Activated naive CD8-positive, alpha-beta T cell treated with anti-CD3 and anti-CD28 coated beads, Interleukin-2, amount 50 U/mL, for 24 hours (primary cell): ENCODE measurements at places on chromosomes 5 and 9.
A peak's percentile ranks its signal among the peaks of the same experiment; 100 is the strongest.

GRCh38 chr5:77398896-77399295 is 93.2 kb downstream of the WDR41 start:
- no peak for DNase-seq

- DNase-seq, result no peak
Measured at GRCh38 chr9:100370064-100370723, 17.5 kb upstream of the TEX10 start.

- no peak for DNase-seq
Measured at GRCh38 chr5:96257904-96258303, 175.1 kb downstream of the PCSK1 start.

DNA sequence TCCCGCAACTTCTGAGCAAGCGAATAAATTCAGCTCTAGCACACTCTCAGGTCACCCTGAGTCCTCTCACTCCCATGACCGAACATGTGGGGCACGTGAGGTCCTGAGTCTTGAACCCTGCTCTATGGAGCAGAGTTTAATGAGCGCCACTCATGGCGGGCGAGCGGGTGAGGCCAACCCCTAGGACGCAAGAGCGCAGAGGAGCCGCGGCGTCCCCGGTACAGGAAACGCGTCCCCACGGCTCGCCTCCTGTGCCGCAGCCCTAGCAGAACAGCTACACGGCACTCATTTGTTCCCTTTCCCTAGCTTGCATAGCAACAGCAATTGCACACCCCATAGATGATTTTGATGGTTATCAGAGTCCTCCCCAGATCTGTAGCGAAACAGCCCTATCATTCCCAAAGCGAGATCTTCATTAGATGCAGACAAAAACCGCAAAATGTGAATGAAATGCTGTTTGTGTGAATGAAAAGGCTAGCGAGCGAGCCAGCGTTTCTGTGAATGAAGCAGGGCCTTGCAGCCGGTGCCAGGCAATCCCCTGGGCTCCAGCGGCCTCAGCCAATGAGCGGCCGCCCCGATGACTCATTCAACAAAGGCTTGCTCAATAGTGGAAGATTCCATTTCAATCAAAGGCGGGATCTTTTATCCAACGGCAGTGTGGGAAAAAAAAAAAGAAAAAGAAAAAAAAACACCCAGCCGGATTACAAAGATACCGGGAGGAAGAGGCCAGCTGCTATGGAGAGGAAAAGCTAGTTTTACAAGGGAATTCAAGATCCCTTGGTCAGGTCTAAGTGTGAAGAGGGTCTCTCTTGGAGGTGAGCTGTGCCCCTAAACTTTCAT is 1.5 kb upstream of the SHC3 start:
- peak; percentile 63 for DNase-seq

DNA sequence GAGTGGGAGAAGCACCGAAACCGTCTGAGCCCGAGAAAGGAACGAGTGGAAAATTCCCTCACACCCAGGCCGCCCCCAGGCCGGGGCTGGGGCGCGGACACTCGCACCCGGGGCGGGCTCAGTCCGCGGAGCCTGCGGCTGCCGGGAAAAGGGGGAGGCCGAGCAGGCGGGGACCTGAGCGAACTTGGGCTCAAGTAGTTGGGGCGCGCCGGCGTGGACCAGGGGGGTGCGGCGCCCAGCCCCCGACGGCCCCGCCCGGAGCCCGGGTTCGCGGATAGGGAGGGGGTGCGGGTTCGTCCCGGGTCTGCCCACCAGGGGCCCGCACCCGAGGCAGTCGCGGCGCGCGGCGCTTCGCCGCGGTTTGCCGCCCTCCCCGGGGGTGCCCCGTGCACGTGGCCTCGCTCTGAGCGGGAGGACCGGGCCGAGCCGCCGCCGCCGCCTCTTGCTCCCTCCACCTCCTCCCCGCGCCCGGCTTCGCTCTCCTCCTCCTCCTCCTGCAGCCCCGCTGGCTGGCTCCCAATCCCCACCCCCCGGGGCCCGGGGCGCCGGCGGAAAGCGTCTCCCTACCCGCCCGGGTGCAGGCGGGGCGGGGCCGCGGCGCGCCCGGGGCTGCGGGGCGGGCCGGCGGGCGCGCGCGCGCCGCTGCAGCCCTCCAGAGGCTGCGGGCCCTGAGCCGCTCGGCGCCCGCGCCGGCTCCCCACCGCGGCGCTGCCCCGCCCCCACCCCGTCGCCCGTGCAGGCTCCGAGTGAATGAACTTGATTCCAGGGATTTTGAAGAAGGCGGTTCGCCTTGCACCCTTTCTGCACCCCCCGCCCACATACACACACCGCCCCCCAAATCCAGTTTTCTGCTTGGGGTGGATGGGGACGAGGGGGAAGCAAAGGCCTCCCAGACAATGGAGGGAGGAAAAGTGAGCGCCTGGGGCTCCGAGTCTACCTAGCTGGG is 1.3 kb upstream of the NFIB start:
- peak; percentile 18 for DNase-seq

GRCh38 chr9:106653213-106653612 is 209.8 kb upstream of the ZNF462 start:
- no peak for DNase-seq

GRCh38 chr5:132265336-132266030 is 8.0 kb downstream of the PDLIM4 start:
- no peak for DNase-seq

DNA sequence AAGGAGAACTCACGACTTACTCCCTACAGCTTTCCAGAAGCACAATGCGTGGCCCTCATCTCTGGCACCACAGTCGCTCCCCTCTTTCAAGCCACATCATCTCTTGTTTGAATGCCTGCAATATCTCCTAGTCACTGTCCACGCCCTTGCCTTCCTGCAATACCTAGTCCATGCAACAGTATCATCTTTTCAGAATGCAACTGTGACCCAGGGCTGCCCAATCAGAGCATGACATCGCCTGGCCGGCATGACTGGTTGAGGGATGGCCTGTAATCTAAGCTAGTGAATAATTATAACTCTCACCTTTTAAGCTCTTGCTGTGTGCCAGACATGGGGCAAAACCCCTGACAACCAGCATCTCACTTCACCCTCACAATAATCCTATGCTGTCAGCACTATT is 52.5 kb upstream of the CPEB4 start:
- DNase-seq, result no peak

- DNase-seq, result no peak
Measured at GRCh38 chr5:140118302-140118936, 4.5 kb downstream of the PURA start.

DNA sequence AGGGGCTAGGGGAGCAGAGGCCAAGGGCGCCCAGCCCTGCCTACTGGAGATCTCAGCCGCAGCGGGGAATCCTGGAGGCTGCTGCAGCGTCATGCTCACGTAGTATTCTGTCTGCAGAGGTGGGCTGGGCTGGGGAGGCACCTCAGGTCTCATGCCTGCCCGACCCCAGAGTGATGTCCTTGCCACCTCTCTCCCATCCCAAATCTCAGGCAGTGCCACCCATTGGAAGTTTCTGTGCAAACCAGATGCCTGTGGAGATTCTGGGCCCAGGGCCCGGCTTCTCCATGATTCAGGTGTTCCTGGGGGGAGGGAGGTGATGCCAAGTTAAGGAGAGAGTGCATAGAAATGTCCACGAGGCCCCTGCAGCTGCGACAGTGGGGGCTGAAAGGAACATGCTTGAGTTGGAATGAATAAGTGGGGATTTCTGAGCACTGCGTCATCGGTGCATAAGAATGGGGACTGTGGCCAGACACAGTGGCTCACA is 72.0 kb downstream of the ANKRD33B start:
- peak; percentile 45 for DNase-seq

- no peak for DNase-seq
Measured at GRCh38 chr5:155046591-155046990, 33.0 kb downstream of the KIF4B start.

DNA sequence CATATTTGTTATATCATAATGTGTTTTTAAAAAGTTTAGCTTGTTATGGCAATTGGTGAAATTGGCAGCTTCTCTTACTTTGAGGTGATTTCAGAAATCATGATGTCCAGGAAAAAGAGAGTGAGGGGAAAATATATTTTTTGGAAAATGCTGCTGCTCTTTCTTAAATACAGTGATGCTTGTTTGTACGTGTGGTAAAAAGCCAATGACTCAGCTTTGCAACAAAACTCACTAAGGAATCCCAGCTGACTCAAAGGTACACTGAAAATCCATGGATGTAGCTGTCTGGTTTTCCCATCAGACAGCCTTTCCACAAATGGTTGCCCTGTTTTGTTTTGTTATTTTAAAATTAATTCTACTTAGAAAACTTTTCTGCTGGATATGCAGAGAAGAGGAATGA is 306.4 kb upstream of the PAPPA start:
- DNase-seq, result no peak

- DNase-seq, result peak; percentile 34
Measured at GRCh38 chr9:15416880-15417279, 5.8 kb upstream of the SNAPC3 start.

DNA sequence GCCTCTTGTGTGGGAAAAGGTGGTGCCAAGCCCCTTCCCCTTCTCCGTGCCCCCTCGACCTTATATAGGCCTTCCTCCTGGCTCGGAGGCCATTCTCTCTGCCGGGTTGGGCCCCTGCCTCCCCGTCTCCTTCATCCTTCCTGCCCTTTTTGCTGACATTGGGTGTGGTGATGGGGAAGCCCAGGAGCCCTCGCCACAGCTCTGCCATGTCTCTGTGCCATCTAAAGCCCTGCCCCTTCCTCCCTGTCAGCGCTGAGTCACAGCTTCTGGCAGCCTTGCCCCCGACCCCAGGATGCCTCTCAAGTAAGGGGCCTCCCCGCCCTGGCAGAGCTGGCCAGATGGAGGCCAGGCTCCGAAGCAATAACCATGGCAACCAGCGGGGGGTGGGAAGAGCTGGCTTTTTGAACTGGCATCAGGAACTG is 30.4 kb downstream of the JADE2 start:
- peak; percentile 92 for DNase-seq

DNA sequence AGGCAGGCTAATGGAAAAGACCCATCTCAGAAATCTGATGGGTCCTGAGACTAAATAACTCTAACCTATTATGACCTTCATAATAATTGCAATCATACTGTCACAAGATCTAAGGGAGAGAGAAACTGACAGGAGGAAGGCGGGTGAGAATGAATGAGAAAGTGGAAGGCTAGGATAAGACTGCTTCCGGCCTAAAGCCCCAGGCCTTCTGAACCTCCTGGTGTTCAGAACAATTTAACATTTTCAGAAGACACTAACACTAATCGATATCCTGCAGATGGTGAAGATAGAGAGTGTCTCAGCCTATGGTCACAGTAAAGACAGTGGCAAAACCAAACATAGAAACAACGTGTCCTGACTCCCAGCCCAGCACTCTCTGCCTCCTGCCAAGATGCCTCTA is 1.2 kb downstream of the RPS14 start:
- no peak for DNase-seq

GRCh38 chr5:1887588-1888360 is 5.0 kb upstream of the IRX4 start:
- no peak for DNase-seq

- no peak for DNase-seq
Measured at GRCh38 chr5:177311392-177311722, 341 bp downstream of the MXD3 start.

- DNase-seq, result no peak
Measured at GRCh38 chr9:87338088-87338989, 159.3 kb upstream of the DAPK1 start.

DNA sequence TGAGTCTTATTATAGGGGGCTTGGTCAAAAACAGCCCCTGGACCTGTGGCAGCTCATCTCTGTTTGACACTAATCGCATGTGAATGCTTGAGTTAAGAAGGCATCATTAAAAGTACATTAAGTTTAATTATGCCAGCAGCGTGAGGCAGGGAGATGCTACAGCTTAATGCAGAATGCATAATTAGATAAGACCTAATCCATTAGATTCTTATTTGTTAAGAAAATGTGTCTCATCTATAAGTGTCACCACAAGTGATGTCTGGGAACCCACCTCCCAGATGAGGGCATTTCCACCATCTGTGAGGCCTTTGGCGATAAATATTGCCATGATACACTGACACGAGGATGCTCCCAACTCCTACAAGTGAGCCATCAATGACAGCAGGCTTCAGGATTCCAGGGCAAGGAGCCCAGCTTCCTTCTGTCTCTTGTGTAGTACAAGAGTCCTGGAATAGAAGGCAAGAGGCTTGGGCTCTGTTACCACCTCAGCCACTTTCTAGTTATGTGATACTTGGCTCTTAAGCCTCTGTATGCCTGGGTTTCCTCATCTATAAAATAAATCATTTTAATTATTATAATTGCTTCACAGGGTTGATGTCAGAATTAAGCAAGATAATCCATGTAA is 202.7 kb downstream of the FAM114A2 start:
- DNase-seq, result no peak
